Caco-2 (cell line): ENCODE measurements at places on chromosomes 5 and 9. TPM values are rescaled to one million over a fixed set of nuclear protein-coding genes. Genes with fewer than 3 reads are reported as not detected.
A peak's percentile ranks its signal among the peaks of the same experiment; 100 is the strongest.

The PCDHGB2 gene
- total RNA-seq = 1.00 and 1.3 TPM in 2 replicates

DNA sequence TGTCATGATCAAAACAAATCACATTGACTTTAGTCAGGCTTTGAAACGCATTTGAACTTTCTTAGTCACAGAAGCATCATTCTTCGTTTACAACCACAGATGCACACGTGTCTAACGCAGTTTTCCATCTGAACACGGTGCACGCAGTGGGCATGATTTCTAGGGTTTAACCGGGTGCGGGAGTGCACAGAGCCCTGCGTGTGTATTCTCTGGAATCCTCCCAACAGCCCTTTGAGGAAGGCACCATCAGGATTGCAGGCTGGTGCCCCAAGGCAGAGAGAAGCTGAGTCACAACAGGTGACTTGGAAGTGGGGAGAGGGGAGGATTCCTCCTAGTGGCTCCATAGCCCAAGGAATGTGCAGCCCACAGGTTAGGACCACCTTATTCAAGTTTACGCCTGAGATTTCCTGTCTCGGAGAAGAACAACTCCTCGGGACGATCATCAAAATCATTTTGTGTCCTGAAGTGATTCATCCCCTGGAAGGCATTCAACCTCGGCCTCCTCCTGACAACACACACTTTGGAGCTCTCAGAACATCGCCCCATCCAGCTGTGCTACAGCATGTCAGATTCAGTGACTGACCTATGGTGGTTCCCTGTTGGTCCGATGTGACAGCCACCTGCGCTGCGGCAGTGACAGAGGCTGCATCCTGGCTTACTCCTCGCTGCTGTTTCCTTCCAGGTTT lies 13.1 kb downstream of the ROPN1L start:
- no peaks in the 10 kb centered on the region for H3K36me3 ChIP-seq
- no peak for DNase-seq
- H3K27me3 ChIP-seq = no peaks in the 10 kb centered on the region
- H3K4me3 ChIP-seq = no peak overlapping the region

The HNRNPA0 gene
- 41.9 and 42.5 TPM in 2 replicates for total RNA-seq

The SMC5 gene
- total RNA-seq = 7.7 and 7.8 TPM in 2 replicates

The PCDHB11 gene
- total RNA-seq = 0.12 TPM in 1 of 2 replicates, not detected in the other

DNA sequence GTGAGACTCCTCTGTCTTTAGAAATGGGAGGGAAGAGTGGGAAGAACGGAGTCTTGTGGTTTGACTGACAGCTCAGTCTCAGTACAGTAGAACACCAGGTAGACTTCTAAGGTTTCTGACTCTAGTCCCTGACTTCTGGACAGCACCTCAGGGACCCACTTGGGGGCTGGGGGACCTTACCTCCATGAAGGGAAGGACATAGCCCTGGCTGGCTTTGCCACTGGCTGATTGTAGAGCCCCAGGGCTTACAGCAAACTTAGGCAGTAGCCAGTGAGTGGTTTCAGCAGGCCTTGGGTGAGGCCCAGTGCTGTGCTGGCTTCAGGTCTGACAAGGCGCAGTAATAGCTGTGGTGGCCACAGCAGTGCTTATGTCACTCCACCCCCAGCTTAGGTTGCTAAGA lies 290.0 kb upstream of the PRR16 start:
- no peaks in the 10 kb centered on the region for H3K27me3 ChIP-seq
- no peaks in the 10 kb centered on the region for H3K36me3 ChIP-seq
- H3K4me3 ChIP-seq = no peak overlapping the region

The NFIB gene
- 0.44 and 0.61 TPM in 2 replicates for total RNA-seq

- no peak overlapping the region for H3K27ac ChIP-seq
- no peaks in the 10 kb centered on the region for H3K36me3 ChIP-seq
- H3K4me3 ChIP-seq = peak overlapping the region; percentile 50
- DNase-seq = peak; percentile 6
- no peaks in the 10 kb centered on the region for H3K27me3 ChIP-seq
Measured at GRCh38 chr9:75088646-75089372, 495 bp downstream of the OSTF1 start.

DNA sequence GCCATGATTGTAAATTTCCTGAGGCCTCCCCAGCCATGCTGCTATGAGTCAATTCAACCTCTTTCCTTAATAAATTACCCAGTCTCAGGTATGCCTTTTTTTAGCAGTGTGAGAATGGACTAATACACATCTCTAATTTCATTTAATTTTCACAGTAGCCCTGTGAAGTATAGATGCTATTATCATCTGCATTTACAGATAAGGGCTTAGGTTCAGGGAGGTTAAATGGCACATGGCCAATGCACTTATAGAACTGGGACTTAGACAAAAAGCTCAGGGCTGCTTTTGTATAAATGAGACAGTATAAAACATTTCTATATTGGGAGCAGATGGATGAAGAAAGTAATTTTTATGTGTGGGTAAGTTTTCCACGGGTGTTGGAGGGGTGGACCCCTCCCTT lies 62.9 kb upstream of the PANK3 start:
- no peak overlapping the region for H3K27ac ChIP-seq
- H3K36me3 ChIP-seq = no peaks in the 10 kb centered on the region
- H3K4me1 ChIP-seq = peaks cover 9% of the 10 kb centered on the region; the same call in 1 of the 2 replicates
- H3K27me3 ChIP-seq = no peaks in the 10 kb centered on the region
- no peak for DNase-seq

The PCDHA3 gene
- not detected in 2 replicates for total RNA-seq

GRCh38 chr5:168184103-168184502 lies 107.3 kb upstream of the WWC1 start:
- H3K4me3 ChIP-seq = no peak overlapping the region
- H3K27me3 ChIP-seq = no peaks in the 10 kb centered on the region; the same call in 1 of the 2 replicates
- no peak overlapping the region for H3K27ac ChIP-seq
- H3K36me3 ChIP-seq = no peaks in the 10 kb centered on the region

GRCh38 chr5:147509041-147509709 lies 693 bp downstream of the DPYSL3 start:
- no peak for DNase-seq
- H3K27me3 ChIP-seq = no peaks in the 10 kb centered on the region
- H3K4me3 ChIP-seq = no peak overlapping the region
- H3K4me1 ChIP-seq = peaks cover 12% of the 10 kb centered on the region; the same call in 1 of the 2 replicates
- H3K27ac ChIP-seq = no peak overlapping the region

The DEPDC1B gene
- 44.9 and 46.7 TPM in 2 replicates for total RNA-seq

DNA sequence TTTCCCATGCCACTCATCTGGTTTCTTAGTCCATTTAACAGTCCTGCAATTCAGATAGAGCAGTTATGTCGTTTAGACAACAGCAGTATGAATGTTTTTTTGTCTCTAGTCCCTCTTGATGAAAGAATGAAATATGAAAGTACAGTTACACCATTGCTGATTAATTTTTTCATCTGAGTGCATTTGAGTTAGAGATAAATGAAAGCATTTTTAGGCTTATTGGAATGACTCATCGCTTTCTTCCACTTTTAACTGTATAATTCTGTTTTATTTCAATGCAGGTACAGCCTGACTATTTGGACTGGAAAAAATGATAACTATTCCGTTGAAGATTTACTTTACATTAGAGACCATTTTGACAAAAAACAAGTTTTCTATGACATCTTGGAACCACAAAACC lies 28.7 kb downstream of the ANKRD34B start:
- DNase-seq = no peak
- H3K36me3 ChIP-seq = no peaks in the 10 kb centered on the region
- H3K27ac ChIP-seq = no peak overlapping the region
- no peak overlapping the region for H3K4me3 ChIP-seq
- H3K4me1 ChIP-seq = no peaks in the 10 kb centered on the region

DNA sequence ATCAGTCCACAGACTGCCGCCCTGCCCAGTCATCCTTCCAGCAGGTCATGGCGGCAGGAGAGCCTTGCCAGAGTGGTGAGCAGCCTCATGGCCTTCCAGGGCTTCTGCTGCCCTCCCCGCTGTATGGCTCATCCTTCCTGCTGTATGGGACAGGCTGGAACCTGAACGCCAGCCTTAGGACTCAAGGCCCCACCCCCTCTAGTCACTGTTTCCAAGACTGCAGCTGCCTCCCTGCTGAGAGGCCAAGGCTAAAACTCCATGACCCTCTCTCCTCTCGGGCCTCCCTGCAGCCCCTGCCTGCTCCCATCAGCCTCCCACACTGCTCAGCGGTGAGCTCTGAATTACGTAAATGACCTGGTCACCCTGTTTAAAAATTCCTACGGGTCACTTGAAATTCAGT lies 227.5 kb downstream of the AGTPBP1 start:
- DNase-seq = no peak
- no peaks in the 10 kb centered on the region for H3K27me3 ChIP-seq
- no peak overlapping the region for H3K4me3 ChIP-seq
- no peaks in the 10 kb centered on the region for H3K36me3 ChIP-seq
- no peaks in the 10 kb centered on the region for H3K4me1 ChIP-seq
- no peak overlapping the region for H3K27ac ChIP-seq

The ADAMTS16 gene
- 0.11 TPM in 1 of 2 replicates, not detected in the other for total RNA-seq

The KIF4B gene
- total RNA-seq = 0.14 TPM in 2 replicates

DNA sequence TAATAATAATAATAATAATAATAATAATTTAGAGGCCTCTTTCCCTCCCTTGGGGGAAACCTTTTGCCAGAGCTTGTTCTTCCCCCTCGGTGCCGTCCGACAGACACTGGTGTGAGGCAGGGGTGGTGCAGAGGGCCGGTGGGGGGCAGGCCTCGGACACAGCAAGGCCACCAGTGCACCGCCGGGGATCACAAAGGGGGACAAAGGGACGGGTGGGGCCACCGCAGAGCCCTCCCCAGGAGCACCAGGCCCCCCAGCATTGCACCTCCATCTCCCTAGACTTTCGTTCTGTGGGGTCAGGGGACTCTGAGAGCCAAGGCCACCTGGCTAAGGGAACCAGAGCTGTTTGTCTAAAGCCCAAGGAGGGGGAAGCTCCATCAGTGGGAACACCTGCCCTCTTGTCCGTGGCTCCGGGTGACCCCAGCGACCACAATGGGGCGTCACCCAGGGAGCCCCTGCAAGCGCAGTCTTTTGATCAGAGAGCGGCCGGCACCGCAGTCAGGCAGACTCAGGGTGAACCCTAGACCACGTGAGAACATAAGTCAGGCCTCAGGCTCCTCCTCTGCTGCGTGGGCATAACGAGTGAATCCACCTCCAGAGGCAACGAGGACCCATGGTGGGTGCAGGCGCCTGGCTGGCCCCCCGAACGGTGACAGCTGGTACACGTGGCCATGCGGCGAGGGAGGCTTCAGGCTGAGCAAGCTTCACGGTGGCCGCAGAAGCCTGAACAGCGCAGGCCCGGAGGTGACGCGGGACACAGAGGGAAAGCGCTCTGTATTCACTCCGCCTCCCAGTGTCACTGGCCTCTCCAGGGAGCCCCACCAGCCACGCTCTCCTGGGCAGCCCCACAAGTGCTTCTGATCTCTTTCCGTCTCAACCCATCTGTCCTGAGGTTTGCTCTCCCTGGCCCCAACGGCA lies 12.0 kb upstream of the QSOX2 start:
- no peaks in the 10 kb centered on the region for H3K36me3 ChIP-seq
- no peaks in the 10 kb centered on the region for H3K4me1 ChIP-seq
- H3K27me3 ChIP-seq = no peaks in the 10 kb centered on the region
- DNase-seq = no peak
- no peak overlapping the region for H3K27ac ChIP-seq

GRCh38 chr9:98533866-98534265 lies 174.9 kb downstream of the GABBR2 start:
- no peak for DNase-seq
- no peak overlapping the region for H3K4me3 ChIP-seq
- H3K4me1 ChIP-seq = no peaks in the 10 kb centered on the region
- H3K36me3 ChIP-seq = no peaks in the 10 kb centered on the region
- H3K27me3 ChIP-seq = no peaks in the 10 kb centered on the region
- H3K27ac ChIP-seq = no peak overlapping the region

GRCh38 chr5:164187785-164188184 lies 682.4 kb downstream of the MAT2B start:
- H3K4me1 ChIP-seq = peaks cover 20% of the 10 kb centered on the region
- no peaks in the 10 kb centered on the region for H3K36me3 ChIP-seq
- no peaks in the 10 kb centered on the region for H3K27me3 ChIP-seq

- no peak overlapping the region for H3K27ac ChIP-seq
- no peak for DNase-seq
- peaks cover 4% of the 10 kb centered on the region for H3K4me1 ChIP-seq
- H3K36me3 ChIP-seq = no peaks in the 10 kb centered on the region
- H3K4me3 ChIP-seq = no peak overlapping the region
Measured at GRCh38 chr9:124790301-124790700, 13.4 kb downstream of the OLFML2A start.

The CHSY3 gene
- total RNA-seq = 0.32 and 0.46 TPM in 2 replicates

The PTGES gene
- total RNA-seq = 4.0 and 5.6 TPM in 2 replicates

GRCh38 chr5:17077440-17078233 lies 139.8 kb upstream of the BASP1 start:
- no peaks in the 10 kb centered on the region for H3K27me3 ChIP-seq
- H3K36me3 ChIP-seq = no peaks in the 10 kb centered on the region
- H3K4me3 ChIP-seq = no peak overlapping the region
- H3K27ac ChIP-seq = peak overlapping the region; percentile 46

The PCSK5 gene
- 10.9 and 13.0 TPM in 2 replicates for total RNA-seq

DNA sequence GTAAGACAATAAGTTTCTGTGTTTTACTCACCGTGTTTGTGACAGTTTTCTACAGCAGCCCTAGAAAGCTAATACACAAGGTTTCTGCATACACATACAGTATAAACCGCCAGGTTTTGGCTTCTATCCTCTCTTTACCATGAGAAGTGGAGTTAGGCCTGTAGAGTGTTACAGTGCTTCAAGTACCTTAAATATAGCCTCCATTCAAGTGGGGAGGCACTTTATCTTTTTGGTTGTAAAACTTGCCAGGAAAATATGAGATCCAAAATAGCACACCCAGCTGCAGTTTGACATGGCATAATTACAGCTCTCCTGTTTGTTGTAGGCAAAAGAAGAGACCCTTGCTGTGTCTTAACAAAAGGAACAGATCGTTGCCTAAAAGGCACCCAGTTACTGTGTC lies 90.3 kb upstream of the PTPN3 start:
- H3K27ac ChIP-seq = no peak overlapping the region
- no peak overlapping the region for H3K4me3 ChIP-seq
- DNase-seq = no peak
- H3K36me3 ChIP-seq = no peaks in the 10 kb centered on the region
- no peaks in the 10 kb centered on the region for H3K4me1 ChIP-seq

- H3K27me3 ChIP-seq = no peaks in the 10 kb centered on the region
- H3K4me3 ChIP-seq = no peak overlapping the region
- no peak overlapping the region for H3K27ac ChIP-seq
- H3K36me3 ChIP-seq = no peaks in the 10 kb centered on the region
- H3K4me1 ChIP-seq = no peaks in the 10 kb centered on the region
Measured at GRCh38 chr9:88820055-88820454, 171.2 kb upstream of the S1PR3 start.

The IFNK gene
- not detected in 2 replicates for total RNA-seq

The CYSRT1 gene
- total RNA-seq = 1.7 and 1.8 TPM in 2 replicates

DNA sequence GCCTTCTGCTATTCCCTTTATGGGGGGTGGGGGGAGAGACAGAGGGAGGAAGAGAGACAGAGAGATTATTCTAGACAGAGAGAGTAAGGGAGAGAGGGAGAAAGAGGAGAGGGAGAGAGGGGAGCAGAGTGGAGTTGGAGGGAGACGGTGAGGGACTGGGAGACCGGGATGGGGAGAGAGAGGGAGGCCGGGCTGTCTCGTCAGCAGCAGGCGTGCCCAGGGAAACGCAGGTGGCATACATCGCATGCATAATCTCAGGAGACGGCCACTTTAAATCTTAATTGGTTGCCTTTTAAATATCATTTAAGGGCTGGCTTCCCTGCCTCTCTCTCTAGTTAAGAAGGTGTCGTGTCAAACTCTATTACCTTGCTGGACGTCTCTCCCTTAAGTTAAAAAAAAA lies 8.4 kb downstream of the IRX4 start:
- DNase-seq = no peak
- no peaks in the 10 kb centered on the region for H3K4me1 ChIP-seq
- no peak overlapping the region for H3K27ac ChIP-seq
- no peaks in the 10 kb centered on the region for H3K36me3 ChIP-seq
- no peaks in the 10 kb centered on the region for H3K27me3 ChIP-seq
- H3K4me3 ChIP-seq = no peak overlapping the region

GRCh38 chr9:129209580-129209979 lies 31.5 kb upstream of the IER5L start:
- H3K27me3 ChIP-seq = no peaks in the 10 kb centered on the region
- H3K27ac ChIP-seq = no peak overlapping the region
- H3K36me3 ChIP-seq = no peaks in the 10 kb centered on the region
- H3K4me1 ChIP-seq = 0 out of 2 replicates have a peak, but pooled peaks cover 3% of the 10 kb centered on the region

The EPB41L4A gene
- 1.4 and 2.3 TPM in 2 replicates for total RNA-seq
